Natural killer cell (primary cell): ENCODE measurements at places on chromosomes 2 and 18.

DNA sequence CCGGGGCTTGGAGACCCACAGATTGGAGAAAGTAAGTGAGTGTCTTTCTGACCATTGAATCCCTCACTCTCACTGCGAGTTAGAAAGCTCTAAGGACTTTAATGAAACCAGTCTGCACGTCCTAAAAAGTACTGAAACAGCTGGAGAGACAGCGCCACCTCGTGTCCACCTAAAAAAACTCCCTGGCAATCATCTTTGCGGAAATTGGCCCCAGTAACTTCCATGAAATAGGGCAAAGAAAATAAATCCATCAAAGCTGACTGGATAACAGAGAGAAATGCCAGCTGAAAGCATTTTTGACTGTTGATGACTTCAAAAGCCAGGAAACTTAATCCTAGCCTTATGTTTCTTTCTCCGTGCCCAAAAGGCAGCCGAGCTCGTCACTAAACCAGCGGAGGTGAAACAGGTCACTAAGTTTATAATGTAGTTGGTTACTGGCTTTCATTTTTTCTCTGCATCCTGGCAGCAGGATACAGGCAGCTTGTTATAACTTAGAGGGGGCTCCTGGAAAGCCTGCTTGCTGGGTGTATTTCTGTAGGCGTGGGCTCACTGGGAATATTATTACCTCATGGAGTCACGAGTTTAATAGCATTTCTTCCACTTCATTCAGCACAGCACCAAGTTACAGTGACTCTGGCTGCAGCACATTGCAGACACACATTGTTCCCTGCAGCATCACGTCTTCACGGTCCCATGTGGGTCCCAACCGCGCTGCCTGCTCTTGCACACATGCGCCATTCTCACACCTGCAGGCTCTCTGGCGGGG is 266.5 kb downstream of the HRH4 start:
- no peak overlapping the region for H3K27ac ChIP-seq
- H3K36me3 ChIP-seq, result no peaks in the 10 kb centered on the region
- no peaks in the 10 kb centered on the region for H3K27me3 ChIP-seq
- DNase-seq, result peak; percentile 27
- no peaks in the 10 kb centered on the region for H3K4me1 ChIP-seq
- H3K4me3 ChIP-seq, result no peak overlapping the region

- H3K4me1 ChIP-seq, result no peaks in the 10 kb centered on the region
- H3K4me3 ChIP-seq, result no peak overlapping the region
- H3K27ac ChIP-seq, result no peak overlapping the region
- DNase-seq, result no peak
- no peaks in the 10 kb centered on the region for H3K27me3 ChIP-seq
These were observed 566.0 kb downstream of the NR4A2 start for GRCh38 chr2:155766342-155767115.

GRCh38 chr2:222903234-222904220 is 42.7 kb downstream of the ACSL3 start:
- no peaks in the 10 kb centered on the region for H3K27me3 ChIP-seq
- no peak overlapping the region for H3K27ac ChIP-seq
- no peak overlapping the region for H3K4me3 ChIP-seq

GRCh38 chr2:100148883-100149282 is 6.5 kb upstream of the AFF3 start:
- H3K4me1 ChIP-seq, result no peaks in the 10 kb centered on the region
- H3K27ac ChIP-seq, result no peak overlapping the region
- no peak for DNase-seq
- H3K27me3 ChIP-seq, result no peaks in the 10 kb centered on the region
- H3K36me3 ChIP-seq, result no peaks in the 10 kb centered on the region
- no peak overlapping the region for H3K4me3 ChIP-seq

DNA sequence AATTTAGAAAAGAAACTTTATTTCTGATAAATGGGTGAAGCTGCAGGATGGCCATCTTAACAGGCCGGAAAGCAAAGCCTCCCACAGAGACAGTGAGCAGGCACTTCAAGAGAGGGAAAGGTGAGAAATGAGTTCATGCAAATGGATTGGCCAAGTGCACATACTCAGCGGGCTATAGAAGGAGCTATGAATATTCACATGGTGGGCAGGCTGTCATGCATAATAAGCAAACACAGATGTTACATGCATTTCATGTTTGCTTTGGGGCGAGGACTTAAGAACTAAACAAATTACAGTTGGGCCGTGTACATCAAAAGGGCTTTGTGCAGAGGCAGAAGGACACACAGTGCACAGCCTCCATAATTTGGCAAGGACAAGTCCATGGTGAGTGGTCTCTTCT is 69.8 kb upstream of the MAL start:
- no peaks in the 10 kb centered on the region for H3K4me1 ChIP-seq
- peaks cover 7% of the 10 kb centered on the region for H3K27me3 ChIP-seq
- no peak overlapping the region for H3K4me3 ChIP-seq
- DNase-seq, result no peak
- H3K27ac ChIP-seq, result no peak overlapping the region
- no peaks in the 10 kb centered on the region for H3K36me3 ChIP-seq
